Cerebellum (tissue), 4 donors: ENCODE measurements at places on chromosomes 16 and 17. TPM values are rescaled to one million over a fixed set of nuclear protein-coding genes. Genes with fewer than 3 reads are reported as not detected.
A peak's percentile ranks its signal among the peaks of the same experiment; 100 is the strongest.

- DNase-seq = no peak
These were observed 264.0 kb downstream of the XYLT1 start for GRCh38 chr16:17206712-17207111.

GRCh38 chr16:82331397-82331796 is 161.4 kb upstream of the MPHOSPH6 start:
- no peak for DNase-seq

Gene CRISPLD2
- 4.8 TPM for total RNA-seq

Gene TAT
- total RNA-seq = not detected

DNA sequence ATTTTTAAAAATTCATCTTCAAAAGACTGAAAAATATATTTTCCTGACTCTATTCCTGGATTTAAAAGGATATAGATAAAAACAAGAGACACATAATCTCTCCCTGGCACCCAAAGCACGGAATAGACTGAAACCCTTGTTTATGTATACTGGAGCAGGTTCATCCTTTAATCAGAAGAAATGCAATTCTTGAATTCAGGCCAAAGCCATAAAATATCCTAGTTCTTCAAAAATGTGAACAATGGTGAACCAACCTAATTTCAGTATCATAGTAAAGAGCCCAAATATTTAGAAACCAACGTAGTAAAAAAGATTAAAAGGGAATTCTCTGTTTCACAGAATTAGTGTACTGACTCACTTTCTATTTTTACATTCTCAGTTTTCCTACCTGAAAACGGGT is 188.5 kb upstream of the C17orf78 start:
- no peak for DNase-seq

GRCh38 chr16:89481356-89481955 is 8.9 kb downstream of the ANKRD11 start:
- DNase-seq = no peak

Gene CNGB1
- 3.0 TPM for total RNA-seq

Gene KRTAP4-8
- not detected for total RNA-seq

Gene SPEM1
- not detected for total RNA-seq

Gene NLRC3
- total RNA-seq = 0.73 TPM

- no peak for DNase-seq
These were observed 221.7 kb upstream of the XYLT1 start for GRCh38 chr16:17692484-17692883.

GRCh38 chr16:72236866-72237265 is 64.9 kb upstream of the PMFBP1 start:
- no peak for DNase-seq

DNA sequence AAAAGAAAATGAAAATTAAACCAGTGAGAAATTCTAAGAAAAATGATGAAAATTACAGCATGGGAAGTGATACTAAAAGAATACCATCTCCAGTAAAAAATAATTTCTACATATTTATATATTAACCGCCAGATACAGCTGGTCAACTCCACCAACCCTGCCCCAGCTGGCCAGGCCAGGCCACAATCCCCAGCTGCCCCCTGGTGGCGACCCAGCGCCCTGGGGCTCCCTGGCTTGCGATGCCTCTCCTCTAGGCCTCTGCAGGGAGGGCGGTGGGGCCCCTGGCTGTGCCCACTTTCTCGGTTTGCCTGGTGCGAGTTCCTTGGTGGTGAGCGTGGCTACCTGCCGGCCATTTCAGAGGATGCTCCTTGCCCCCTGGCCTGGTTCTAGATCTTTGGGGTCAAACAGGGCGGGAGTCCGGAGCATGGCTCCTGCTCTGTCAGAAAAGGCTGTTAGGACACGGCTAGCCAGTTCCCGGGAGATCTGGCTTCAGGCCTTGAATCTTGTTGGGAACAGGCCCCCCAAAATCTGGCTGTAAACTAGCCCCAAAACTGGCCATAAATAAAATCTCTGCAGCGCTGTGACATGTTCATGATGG is 14.5 kb downstream of the GLIS2 start:
- peak; percentile 67 for DNase-seq

Gene SKAP1
- total RNA-seq = 0.64 TPM

DNA sequence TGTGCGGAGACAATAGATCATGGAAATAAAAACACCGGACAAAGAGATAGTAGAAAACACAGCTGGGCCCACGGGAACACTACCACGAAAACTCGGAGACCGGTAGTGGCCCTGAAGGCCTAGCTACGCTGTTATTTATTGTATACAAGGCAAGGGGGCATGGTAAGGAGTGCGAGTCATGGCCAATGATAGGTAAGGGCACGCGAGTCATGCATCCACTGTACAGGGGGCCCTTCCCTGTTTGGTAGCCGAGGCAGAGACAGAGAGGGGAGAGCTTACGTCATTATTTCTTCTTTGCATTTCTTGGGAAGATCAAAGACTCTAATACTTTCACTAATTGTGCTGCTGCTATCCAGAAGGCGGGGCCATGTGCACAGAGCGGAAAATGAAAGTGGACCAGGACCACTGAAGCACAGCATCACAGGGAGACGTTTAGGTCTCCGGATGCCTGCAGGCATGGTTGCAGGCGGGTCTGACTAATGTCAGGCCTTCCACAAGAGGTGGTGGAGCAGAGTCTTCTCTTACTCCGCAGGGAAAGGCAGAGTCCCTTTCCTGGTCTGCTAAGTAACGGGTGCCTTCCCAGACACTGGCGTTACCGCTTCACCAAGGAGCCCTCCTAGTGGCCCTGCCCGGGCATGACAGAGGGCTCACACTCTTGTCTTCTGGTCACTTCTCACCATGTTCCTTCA is 74.4 kb upstream of the ARL4D start:
- no peak for DNase-seq

GRCh38 chr16:66996324-66996982 is 8.1 kb downstream of the CES4A start:
- DNase-seq = no peak

Gene LPO
- not detected for total RNA-seq

DNA sequence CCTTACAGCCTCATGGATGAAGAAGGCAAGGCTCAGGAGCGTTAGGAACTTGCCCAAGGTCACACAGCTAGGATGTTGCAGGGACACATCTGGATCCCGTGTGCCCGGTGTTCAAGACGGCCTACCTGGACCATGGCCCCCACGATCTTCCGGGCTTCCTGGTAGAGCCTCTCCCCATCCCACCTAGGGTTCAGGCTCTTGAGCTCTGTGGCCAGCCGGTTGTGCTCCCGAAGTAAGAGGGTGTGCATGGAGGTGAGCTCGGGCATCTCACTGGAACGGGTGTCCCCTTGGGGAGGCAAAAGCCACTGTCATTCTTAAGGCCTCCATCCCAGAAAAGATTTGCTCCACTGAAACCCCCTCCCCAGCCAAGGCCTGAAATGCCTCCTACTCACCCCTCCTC is 5.3 kb downstream of the MPO start:
- no peak for DNase-seq

Gene KRT33B
- not detected for total RNA-seq

- DNase-seq = no peak
These were observed 11.5 kb downstream of the RPGRIP1L start for GRCh38 chr16:53692146-53692545.

DNA sequence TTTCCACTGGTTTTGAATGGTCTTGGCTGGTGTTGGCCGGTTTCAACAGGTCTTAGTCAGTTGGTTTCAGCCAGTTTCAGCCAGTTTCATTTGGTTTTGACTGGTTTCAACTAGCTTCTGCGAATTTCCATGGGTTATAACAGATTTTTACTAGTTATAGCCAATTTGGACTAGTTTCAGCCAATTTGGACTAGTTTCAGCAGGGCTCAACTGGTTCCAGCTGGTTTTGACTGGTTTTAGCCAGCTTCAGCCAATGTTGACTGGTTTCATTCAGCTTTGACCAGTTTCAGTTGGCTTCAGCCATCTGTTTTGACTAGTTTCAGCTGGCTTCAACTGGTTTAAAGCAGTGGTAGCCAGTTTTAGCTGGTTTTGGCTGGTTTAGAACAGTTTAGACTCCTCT is 432.6 kb downstream of the UTP18 start:
- no peak for DNase-seq

DNA sequence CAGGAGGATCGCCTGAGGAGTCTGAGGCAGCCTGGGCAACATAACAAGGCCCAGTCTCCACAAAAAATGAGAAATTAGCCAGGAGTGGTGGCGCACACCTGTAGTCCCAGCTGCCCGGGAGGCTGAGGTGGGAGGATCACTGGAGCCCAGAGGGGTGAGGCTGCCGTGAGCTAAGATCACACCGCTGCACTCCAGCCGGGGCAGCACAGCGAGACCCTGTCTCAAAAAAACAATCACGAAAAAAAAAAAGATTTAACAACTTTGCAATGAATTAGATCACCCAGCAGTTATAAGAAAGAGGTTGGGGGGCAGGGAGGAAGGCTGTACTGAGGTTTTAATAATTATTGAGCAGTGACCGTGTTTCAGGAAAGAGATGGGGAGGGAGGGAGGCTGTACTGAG is 49.4 kb downstream of the RPH3AL start:
- DNase-seq = no peak

DNA sequence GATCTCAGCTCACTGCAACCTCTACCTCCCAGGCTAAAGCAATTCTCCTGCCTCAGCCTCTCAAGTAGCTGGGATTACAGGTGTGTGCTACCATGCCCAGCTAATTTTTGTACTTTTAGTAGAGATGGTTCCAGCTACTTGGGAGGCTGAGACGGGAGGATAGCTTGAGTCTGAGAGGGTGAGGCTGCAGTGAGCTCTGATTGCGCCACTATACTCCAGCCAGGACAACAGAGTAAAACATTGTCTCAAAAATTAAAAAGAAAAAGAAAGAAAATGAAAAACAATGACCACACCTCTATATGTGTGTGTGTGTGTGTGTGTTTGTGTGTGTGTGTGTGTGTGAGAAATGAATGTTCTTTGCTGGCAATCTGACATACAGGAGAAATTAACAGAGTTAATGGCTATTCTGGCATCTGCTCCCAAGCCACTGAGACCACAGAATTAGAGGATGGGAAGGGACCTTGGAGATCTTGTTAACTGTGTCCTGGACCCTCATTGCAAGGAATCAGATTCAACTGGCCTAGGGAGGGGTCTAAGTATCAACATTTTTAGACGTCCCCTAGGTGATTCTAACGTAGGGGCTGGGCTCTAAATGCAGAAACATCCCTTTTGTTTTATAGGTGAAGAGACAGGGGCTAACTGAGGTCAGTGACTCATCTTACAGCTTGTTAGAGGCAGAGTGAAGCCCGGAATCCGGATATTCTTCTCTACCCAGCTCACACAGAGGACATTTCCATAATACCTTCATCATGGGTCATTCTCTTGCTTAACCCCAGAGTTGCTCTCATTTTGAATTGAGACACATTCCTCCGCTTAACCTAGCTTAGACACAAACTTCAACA is 16.4 kb upstream of the MARCHF10 start:
- DNase-seq = no peak

Gene CTRB2
- total RNA-seq = not detected

DNA sequence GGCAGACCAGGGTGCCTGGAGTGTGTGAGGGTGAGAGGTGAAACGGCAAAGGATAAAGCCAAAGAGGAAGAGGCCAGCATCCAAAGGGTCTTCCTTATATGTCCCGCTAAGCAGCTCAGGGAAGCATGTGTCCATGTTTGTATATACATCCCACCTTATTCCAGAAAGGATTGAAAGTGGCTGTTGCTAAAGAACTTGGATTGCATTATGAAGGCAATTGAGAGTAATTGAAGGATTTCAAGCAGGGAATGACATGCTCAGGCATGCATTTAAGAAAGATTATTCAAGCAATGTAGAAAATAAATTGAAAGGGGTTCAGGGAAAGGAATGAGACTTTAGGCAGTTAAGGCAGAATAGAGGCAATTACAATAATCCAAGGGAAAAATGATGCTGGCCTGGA is 237.6 kb upstream of the SOX9 start:
- no peak for DNase-seq

GRCh38 chr17:60510031-60510430 is 16.0 kb downstream of the APPBP2 start:
- no peak for DNase-seq

DNA sequence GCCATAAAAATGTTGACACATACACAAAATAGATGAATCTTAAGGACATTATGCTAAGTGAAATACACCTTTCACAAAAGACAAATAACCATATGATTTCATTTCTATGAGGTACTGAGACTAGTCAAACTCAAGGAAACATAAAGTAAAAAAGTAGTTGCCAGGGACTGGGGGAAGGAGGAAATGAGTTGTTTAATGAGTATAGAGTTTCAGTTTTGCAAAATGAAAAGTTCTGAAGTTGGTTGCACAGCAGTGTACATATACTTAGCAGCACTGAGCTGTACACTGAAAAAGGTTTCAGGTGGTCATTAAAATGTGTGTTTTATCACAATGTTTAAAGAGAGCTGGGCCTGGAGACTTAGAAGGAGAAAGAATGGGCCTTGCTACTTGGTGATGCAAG is 4.7 kb upstream of the SLC13A2 start:
- DNase-seq = no peak

GRCh38 chr17:20916383-20916782 is 126.4 kb downstream of the USP22 start:
- DNase-seq = no peak

Gene RSL1D1
- 55.4 TPM for total RNA-seq

GRCh38 chr17:61821655-61822054 is 41.7 kb downstream of the BRIP1 start:
- no peak for DNase-seq

Gene HS3ST3A1
- 2.0 TPM for total RNA-seq

DNA sequence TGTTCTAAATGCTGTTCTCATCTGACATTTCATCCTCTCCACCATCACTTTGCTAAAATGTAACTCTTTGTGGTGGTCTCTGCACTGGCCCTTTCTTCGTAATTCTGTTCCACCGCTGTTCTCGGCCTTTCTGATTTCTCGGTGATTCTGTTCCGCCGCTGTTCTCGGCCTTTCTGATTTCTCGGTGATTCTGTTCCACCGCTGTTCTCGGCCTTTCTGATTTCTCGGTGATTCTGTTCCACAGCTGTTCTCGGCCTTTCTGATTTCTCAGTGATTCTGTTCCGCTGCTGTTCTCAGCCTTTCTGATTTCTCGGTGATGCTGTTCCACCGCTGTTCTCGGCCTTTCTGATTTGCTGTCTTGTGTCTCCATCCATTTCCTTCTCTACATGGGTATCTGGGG is 12.3 kb downstream of the FOXF1 start:
- DNase-seq = no peak

DNA sequence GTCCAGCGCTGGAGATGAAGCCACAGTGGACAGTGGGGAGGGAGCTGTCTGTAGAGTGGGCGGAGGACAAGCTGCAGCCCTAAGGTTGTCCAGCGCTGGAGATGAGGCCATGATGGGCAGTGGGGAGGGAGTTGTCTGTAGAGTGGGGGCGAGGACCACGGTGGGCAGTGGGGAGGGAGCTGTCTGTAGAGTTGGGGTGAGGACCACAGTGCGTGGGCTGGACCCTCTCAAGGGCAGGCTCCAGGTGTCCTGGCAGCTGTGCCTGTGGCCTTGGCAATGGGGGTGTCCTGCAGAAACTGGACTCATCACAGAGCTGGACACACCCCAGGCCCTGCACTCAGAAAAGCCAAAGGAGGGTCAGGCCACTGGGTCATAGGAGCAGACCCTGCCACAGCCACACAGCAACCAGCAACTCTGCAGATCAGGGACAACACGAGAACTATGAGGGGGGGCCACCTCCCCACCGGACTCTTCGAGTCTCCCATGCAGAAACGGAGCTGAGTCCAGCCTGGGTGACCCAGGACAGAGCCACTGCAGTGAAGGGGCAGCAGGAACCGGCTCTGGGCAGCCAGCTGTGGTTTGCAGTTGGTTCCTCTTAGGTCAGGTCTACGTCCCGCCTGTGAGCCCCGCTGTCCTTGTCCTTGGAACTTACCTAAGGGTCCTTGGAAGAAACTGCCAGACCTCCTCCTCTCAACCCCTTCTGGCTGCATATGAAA is 33.4 kb upstream of the CBFA2T3 start:
- DNase-seq = no peak

GRCh38 chr16:11797957-11798299 is 870 bp upstream of the ZC3H7A start:
- DNase-seq = no peak

- DNase-seq = no peak
These were observed 8.5 kb upstream of the CCL1 start for GRCh38 chr17:34371405-34372100.
